ENCODE measurements at places on chromosomes 7 and 10.
A peak's percentile ranks its signal among the peaks of the same experiment; 100 is the strongest.

GRCh38 chr7:2350861-2351260 is 3.8 kb upstream of the EIF3B start:
- H3K27ac ChIP-seq: no peak overlapping the region
- H3K36me3 ChIP-seq: no peaks in the 10 kb centered on the region
- no peak for DNase-seq
- H3K4me1 ChIP-seq: peaks cover 5% of the 10 kb centered on the region
- no peak overlapping the region for H3K4me3 ChIP-seq

GRCh38 chr10:2246747-2247146 is 509.4 kb upstream of the ADARB2 start:
- H3K36me3 ChIP-seq: no peaks in the 10 kb centered on the region
- DNase-seq: no peak
- no peak overlapping the region for H3K4me3 ChIP-seq
- H3K4me1 ChIP-seq: no peaks in the 10 kb centered on the region
- H3K27me3 ChIP-seq: no peaks in the 10 kb centered on the region

GRCh38 chr7:3995187-3995586 is 686.9 kb upstream of the FOXK1 start:
- no peaks in the 10 kb centered on the region for H3K27me3 ChIP-seq
- DNase-seq: no peak
- no peak overlapping the region for H3K4me3 ChIP-seq
- no peak overlapping the region for H3K27ac ChIP-seq

GRCh38 chr7:81111781-81112540 is 193.1 kb upstream of the SEMA3C start:
- no peaks in the 10 kb centered on the region for H3K27me3 ChIP-seq
- H3K4me3 ChIP-seq: no peak overlapping the region
- H3K36me3 ChIP-seq: no peaks in the 10 kb centered on the region
- no peak overlapping the region for H3K27ac ChIP-seq
- no peak for DNase-seq

- H3K4me3 ChIP-seq: no peak overlapping the region
- DNase-seq: no peak
- peak overlapping the region; percentile 17 for H3K27ac ChIP-seq
- no peaks in the 10 kb centered on the region for H3K4me1 ChIP-seq
- no peaks in the 10 kb centered on the region for H3K36me3 ChIP-seq
- no peaks in the 10 kb centered on the region for H3K27me3 ChIP-seq
Measured at GRCh38 chr7:134766779-134767519, 12.5 kb upstream of the CALD1 start.

- no peaks in the 10 kb centered on the region for H3K27me3 ChIP-seq
- peaks cover 24% of the 10 kb centered on the region for H3K36me3 ChIP-seq
- H3K4me3 ChIP-seq: no peak overlapping the region
Measured at GRCh38 chr7:44565097-44565794, 8.5 kb downstream of the DDX56 start.
